ENCODE measurements at places on chromosomes 5 and 9. TPM values are rescaled to one million over a fixed set of nuclear protein-coding genes. Genes with fewer than 3 reads are reported as not detected.

The CDC20B gene
- total RNA-seq, result not detected

The DMRT3 gene
- 5.5 TPM for total RNA-seq

- no peaks in the 10 kb centered on the region for H3K27me3 ChIP-seq
- peaks cover 9% of the 10 kb centered on the region for H3K4me1 ChIP-seq
- no peaks in the 10 kb centered on the region for H3K36me3 ChIP-seq
- DNase-seq, result no peak
- H3K4me3 ChIP-seq, result no peak overlapping the region
Measured at GRCh38 chr5:82050955-82051354, 79.1 kb downstream of the ATG10 start.

DNA sequence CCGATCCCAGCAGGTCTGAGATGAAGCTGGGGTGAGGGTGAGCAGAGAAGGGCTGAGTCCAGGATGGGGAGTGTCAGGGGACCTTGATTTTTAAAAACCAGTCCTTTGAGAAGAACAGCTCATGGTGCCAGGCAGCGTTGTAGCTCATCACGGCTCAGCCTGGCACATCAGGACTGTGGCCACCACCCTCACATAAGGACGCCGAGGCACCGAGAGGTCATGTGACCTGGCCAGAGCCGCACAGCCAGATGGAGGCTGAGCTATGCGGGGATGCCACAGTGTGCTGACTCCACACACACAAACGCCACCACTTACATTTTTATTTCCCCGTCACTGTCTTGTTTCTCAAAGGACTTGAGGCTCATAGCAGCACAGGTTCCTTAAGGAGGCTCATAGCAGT, 32.9 kb upstream of the CEP72 start:
- H3K27ac ChIP-seq, result no peak overlapping the region
- no peaks in the 10 kb centered on the region for H3K36me3 ChIP-seq
- DNase-seq, result no peak
- H3K27me3 ChIP-seq, result no peaks in the 10 kb centered on the region
- H3K4me1 ChIP-seq, result no peaks in the 10 kb centered on the region

- H3K4me3 ChIP-seq, result no peak overlapping the region
- peaks cover 30% of the 10 kb centered on the region for H3K4me1 ChIP-seq
- H3K27me3 ChIP-seq, result no peaks in the 10 kb centered on the region
- DNase-seq, result no peak
Measured at GRCh38 chr9:137080260-137081122, 3.2 kb downstream of the UAP1L1 start.

DNA sequence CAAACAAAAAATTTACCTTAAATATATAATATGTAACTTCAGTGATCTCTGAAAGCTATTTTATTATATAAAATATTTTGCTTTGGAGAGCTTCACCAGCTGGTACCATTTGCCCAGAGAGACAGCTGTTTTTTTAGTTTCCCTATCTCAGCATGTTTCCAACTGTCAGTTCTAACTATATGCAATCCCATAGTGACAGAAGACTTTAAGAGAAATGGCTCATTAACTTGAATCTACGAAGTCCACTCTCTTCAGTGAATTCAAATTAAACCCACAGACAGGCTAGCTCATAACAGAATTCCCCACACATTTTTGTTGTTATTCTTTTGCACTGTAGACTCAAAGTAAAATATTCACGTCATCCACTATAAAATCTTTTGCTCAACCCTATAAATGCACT, 251.8 kb upstream of the POU5F2 start:
- H3K4me3 ChIP-seq, result no peak overlapping the region
- no peaks in the 10 kb centered on the region for H3K4me1 ChIP-seq
- no peaks in the 10 kb centered on the region for H3K36me3 ChIP-seq
- no peak overlapping the region for H3K27ac ChIP-seq

Data from thyroid gland (tissue), 4 donors.